IPS DF 19.7 (cell line): ENCODE measurements at places on chromosomes 1 and 21.

DNA sequence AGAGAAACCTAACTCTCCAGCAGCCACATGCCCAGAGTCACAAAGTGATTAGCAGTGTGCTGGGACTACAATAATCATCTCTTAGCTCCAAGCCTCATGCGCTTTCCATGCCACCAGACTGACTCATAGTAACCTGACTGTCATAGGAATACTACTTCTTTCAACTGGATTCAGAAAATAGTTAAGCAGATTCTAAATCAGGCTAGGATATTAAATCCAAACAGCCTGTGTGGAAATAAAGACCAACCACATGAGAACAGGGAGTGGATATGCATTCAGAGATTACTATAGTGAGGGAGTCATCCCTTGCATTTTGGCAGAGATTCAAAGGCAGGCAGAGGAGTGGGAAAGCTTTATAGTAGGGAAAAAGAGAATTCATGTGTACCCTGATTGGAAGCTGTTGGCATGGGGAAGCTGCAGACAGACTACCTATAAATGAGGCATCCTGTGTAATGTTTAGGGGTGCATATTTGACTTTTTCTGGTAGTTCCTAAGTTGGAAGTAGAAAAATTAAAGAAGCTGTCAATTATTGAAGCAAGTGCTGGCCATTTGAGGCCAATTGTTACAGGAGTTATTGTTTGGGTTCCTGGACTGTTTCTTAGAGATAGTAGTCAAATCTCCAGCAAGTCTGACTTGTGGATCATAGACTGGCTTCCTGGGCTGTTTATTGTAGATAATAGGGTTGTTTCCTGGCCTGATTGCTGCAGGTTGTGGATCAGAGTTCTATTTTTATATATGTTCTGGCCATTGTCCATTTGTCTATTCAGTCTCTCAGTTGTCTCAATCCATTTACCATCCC is 31.7 kb upstream of the DNAH14 start:
- DNase-seq, result no peak

DNA sequence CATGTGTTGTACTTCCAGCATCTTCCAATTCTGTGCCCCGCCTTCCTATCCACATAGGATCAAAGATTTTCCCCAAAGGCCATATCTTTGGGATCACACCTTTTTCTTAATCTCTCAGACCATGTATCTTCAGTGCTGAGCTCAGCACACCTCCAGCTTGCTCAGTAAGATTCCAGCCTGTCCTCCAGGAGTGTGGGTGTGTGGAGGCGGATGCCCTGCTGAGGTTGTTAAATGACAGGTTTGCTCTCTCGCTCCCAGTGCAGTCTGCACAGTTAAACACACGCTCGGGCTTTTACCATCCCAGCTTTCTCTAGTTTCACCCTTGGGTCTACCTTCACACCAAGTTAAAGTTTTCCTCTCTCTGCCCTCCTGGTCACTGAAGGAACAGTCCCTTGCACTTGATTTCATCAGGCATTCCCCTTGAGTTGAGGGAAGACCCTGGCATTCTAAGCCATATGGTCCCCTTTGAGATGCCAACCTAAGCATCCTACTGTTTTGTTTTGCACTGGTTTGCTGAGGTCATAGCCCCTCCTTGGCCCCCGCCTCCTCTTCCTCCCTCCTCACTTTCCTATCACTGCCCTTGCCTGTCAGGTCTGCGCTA is 13.7 kb downstream of the MYOG start:
- DNase-seq, result no peak

DNA sequence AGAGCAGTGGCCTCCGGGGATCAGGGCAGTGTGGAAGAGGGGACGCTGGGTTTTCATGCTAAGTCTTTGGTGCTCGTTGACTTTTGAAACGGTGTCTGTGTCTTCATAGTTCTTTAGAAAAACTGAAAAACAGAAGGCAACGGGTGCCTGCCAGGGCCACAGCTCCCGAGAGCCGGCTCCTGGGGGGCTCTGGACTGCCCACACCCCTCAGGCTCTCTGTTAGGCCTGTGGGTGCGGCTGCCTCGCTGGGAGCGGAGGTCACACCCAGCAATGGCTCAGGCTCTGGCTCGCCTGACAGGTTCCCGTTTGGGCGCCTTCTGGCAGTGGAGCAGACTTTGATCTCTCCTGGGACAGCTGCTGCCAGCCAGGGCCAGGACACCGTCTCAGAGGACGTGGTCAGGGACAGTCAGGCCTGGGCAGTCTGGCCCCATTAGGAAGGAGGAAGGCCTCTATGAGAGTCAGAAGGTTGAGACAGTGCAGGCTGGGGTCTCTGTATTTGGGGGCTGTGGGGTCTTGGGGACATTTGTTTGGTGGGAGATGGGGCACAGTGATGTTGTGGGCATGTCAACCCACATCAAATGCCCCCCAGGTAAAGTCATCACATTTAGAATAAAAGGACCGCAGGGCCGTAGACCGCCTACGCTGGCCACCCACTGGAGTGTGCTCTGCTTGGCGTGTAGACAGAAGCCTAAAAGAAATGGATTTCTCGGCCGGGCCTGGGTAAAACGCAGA is 5.6 kb downstream of the ARHGEF16 start:
- DNase-seq, result no peak

DNA sequence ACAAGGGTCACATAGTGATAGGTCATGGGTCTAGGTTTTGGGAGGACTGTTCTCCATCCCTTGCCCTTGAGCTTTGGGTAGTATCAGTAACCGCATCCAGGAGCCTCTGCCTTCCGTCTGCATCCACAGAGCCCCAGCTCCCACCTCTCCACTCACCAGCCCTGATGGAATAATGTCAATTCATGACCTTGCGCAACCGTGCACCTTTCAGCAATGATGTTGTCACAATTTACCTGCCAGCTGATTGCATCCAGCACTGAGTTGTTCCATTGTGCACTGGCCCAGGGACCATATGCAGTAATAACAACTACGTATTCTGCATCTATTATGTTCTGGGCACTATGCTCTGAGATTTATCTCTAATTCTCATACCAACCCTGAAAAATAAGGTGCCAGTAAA is 1.4 kb downstream of the CAPN8 start:
- DNase-seq, result no peak

GRCh38 chr1:199226163-199226562 is 587.3 kb downstream of the PTPRC start:
- DNase-seq, result no peak
